ENCODE measurements at places on chromosomes 12 and 14. TPM values are rescaled to one million over a fixed set of nuclear protein-coding genes. Genes with fewer than 3 reads are reported as not detected.

DNA sequence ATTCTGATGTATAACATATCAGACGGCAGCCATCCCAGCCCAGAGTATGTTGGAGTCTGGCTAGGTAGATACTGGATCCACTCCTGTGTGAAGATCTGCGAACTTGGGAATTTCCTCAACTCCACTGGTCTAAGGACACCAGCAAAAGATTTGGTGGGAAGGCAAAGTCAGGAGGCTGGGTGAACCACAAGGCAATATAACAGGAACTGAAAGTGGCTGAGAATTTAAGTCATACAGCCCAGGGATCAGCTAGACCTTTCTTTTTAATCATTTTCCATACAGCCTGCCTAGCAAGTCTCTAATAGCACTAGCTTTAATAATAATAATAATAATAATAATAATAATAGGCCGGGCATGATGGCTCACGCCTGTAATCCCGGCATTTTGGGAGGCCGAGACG, 34.8 kb downstream of the BRAP start:
- H3K4me3 ChIP-seq: no peak overlapping the region
- DNase-seq: no peak
- peaks cover 5% of the 10 kb centered on the region for H3K36me3 ChIP-seq
- H3K27me3 ChIP-seq: no peaks in the 10 kb centered on the region

DNA sequence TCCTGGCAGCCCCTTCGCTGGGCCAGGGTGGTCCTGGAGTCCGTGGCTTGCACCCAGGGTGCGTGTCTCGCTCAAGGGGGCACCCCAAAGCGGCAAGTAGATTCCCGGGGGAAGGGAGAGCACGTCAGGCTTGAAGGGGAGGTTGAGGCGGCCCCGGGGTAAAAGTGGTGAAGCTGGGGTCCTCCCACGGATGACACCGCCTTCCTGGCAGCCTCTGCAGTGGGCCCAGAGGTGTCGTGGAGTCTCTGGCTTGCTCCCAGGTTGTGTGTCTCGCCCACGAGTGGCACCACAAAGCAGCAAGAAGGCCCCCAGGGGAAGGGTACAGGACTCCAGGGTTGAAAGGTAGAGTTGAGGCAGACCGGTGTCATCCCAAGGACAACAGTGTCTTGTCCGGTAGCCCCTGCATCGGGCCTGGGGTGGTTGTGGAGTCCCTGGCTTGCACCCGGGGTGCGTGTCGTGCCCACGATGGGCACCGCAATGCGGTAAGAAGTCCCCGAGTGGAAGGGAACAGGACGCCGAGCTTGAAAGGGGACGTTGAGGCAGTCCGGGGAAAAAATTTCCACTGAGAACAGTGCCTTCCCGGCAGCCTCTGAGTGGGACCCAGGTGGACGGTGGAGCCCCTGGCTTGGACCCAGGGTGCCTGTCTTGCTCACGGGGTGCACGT, 158.0 kb upstream of the ALG10B start:
- no peaks in the 10 kb centered on the region for H3K36me3 ChIP-seq
- DNase-seq: no peak
- no peak overlapping the region for H3K27ac ChIP-seq

The HOXC9 gene
- not detected for total RNA-seq

- no peaks in the 10 kb centered on the region for H3K27me3 ChIP-seq
- no peaks in the 10 kb centered on the region for H3K36me3 ChIP-seq
- no peak overlapping the region for H3K27ac ChIP-seq
- H3K4me3 ChIP-seq: no peak overlapping the region
- DNase-seq: no peak
- H3K4me1 ChIP-seq: no peaks in the 10 kb centered on the region
Measured at GRCh38 chr12:40829738-40830144, 137.5 kb downstream of the CNTN1 start.

DNA sequence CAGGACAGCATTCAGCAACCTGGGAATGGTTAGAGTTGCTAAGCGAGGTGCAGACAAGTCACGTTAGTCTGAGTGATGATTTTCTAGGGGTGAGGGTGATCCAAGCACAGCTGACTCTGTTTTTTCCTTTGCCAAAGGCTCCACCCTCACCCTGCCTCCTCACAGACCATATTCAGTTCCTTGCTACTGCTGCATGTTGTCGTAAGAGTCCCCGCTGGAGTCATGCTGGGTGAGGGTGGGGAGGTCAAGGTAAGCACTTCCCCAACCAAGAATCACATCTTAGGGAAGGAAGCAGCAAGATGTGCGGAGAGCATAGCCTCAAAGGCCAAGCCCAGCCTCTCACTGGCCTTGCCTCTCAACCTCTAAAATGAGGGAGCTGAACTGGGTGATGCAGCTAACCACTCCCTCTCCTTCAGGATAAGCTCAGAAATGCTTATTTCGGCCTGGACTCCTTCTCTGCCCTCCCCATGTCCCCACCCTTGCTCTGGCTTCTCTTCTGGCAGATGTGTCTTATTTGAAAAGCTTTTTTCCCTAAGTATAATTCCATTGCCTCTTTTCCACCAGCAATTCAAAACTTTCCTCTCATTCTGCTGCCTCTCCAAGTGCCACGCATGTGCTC, 66.9 kb upstream of the ACTN1 start:
- DNase-seq: peak; percentile 37
- no peaks in the 10 kb centered on the region for H3K27me3 ChIP-seq
- H3K4me1 ChIP-seq: peaks cover 84% of the 10 kb centered on the region
- H3K27ac ChIP-seq: peak overlapping the region; percentile 78
- no peak overlapping the region for H3K4me3 ChIP-seq

DNA sequence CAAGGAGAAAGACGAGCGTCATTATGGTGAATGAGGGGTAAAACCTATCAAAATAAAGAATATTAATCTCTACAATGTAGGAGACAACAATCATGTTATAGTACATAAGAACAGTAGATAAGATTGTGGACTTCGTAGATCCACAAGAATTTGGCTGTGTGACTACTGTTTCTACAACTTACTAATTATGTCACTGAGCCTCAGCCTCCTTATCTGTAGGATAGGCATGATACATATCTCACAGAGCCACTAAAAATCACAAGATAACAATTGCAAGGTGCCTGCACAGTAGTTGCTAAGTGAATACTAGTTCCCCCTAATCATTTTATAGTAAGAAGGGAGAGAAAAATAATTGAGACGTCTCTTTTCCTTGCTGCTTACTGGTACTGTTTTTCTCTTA, 78.2 kb upstream of the STAC3 start:
- peaks cover 16% of the 10 kb centered on the region for H3K36me3 ChIP-seq
- no peak overlapping the region for H3K4me3 ChIP-seq
- no peak for DNase-seq
- H3K4me1 ChIP-seq: no peaks in the 10 kb centered on the region
- no peaks in the 10 kb centered on the region for H3K27me3 ChIP-seq

DNA sequence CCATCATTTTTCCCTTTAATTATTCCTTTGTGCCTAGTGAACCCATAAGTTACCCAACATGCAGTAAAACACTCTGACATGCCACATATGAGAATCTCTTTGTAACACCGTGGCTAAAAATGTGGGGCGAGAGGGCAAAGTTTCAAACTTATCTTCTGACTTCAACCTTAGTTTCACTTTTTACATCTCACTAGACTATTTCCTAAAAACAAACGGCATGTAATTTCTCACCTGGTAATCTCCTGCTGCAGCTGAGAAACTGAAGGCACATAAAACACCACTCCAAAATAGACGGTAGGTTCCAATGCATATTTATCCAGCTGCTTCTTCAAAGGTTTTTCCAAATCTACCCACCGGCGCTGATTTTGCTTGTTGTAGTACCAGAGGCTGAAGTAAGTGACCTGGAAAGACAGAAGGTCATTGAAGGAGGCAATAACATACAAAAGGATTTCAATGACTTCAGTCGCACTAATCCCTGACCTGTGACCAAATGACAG, 37.9 kb downstream of the PTPN21 start:
- no peaks in the 10 kb centered on the region for H3K27me3 ChIP-seq
- H3K4me1 ChIP-seq: peaks cover 8% of the 10 kb centered on the region
- peak overlapping the region; percentile 31 for H3K27ac ChIP-seq
- peaks cover 46% of the 10 kb centered on the region for H3K36me3 ChIP-seq
- DNase-seq: no peak

The SMOC1 gene
- 0.15 TPM for total RNA-seq

The SIX6 gene
- total RNA-seq: not detected

DNA sequence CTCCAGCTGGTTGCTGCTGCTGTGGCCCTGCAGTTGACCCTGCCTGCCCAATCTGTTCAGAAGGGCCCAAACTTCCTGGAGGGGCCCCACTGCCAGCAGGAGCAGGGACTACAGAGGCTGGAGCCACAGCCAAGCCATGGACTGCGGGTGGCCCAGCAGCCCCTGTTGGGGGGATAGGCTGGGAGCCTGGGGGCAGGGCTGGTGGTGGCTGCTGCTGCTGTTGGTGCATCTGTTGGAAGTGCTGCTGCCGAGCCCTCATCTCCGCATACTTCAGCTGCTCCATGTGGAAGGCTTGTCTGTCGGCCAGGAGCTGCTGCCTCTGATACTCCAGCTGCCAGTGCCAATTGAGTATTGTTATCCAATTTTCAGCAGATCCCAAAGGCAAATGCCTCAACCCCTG, 7.2 kb downstream of the MYL6 start:
- peaks cover 18% of the 10 kb centered on the region for H3K4me1 ChIP-seq
- H3K36me3 ChIP-seq: peaks cover 11% of the 10 kb centered on the region
- no peaks in the 10 kb centered on the region for H3K27me3 ChIP-seq
- H3K4me3 ChIP-seq: no peak overlapping the region
- no peak overlapping the region for H3K27ac ChIP-seq
- no peak for DNase-seq

The RNASE3 gene
- total RNA-seq: not detected

- H3K4me3 ChIP-seq: peak overlapping the region; percentile 89
- H3K36me3 ChIP-seq: no peaks in the 10 kb centered on the region
- DNase-seq: peak; percentile 15
- H3K4me1 ChIP-seq: peaks cover 23% of the 10 kb centered on the region
- peak overlapping the region; percentile 93 for H3K27ac ChIP-seq
- H3K27me3 ChIP-seq: no peaks in the 10 kb centered on the region
Measured at GRCh38 chr12:112381406-112381882, 787 bp downstream of the HECTD4 start.

The KLHL33 gene
- 0.77 TPM for total RNA-seq

The SLC10A1 gene
- total RNA-seq: not detected

GRCh38 chr12:4286228-4286627, 12.7 kb downstream of the CCND2 start:
- H3K36me3 ChIP-seq: no peaks in the 10 kb centered on the region
- peaks cover 53% of the 10 kb centered on the region for H3K4me1 ChIP-seq
- H3K27ac ChIP-seq: no peak overlapping the region
- DNase-seq: no peak
- no peak overlapping the region for H3K4me3 ChIP-seq

The KITLG gene
- 10.9 TPM for total RNA-seq

- H3K4me1 ChIP-seq: peaks cover 5% of the 10 kb centered on the region
- H3K27me3 ChIP-seq: no peaks in the 10 kb centered on the region
- no peak for DNase-seq
Measured at GRCh38 chr12:117528538-117528937, 167.1 kb upstream of the NOS1 start.

GRCh38 chr12:12272869-12273268, 6.0 kb upstream of the LRP6 start:
- no peaks in the 10 kb centered on the region for H3K36me3 ChIP-seq
- DNase-seq: no peak
- peaks cover under 1% of the 10 kb centered on the region for H3K4me1 ChIP-seq
- no peaks in the 10 kb centered on the region for H3K27me3 ChIP-seq
- H3K4me3 ChIP-seq: no peak overlapping the region

The MUCL1 gene
- total RNA-seq: not detected

- H3K36me3 ChIP-seq: no peaks in the 10 kb centered on the region
- no peak overlapping the region for H3K27ac ChIP-seq
- no peaks in the 10 kb centered on the region for H3K27me3 ChIP-seq
- DNase-seq: no peak
Measured at GRCh38 chr14:98579140-98579539, 692.9 kb downstream of the BCL11B start.

DNA sequence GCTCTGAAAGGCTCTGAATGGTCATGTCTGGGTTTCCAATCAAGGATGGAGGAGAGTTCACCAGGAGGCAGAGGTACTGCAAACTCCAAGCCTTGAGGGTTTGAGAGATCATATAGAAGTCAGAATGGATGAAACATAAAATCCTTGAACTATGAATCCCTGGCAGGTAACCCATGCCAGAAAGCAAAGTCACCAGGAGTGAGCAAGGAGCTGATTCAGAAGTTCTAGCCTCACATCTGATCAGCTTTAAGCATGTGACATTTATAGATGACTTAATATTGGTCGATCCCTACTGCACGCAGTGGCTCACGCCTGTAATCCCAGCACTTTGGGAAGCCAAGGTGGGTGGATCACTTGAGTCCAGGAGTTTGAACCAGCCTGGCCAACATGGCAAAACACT, 126.1 kb upstream of the MED13L start:
- no peak overlapping the region for H3K27ac ChIP-seq
- no peak for DNase-seq
- H3K4me3 ChIP-seq: no peak overlapping the region
- H3K27me3 ChIP-seq: no peaks in the 10 kb centered on the region
- no peaks in the 10 kb centered on the region for H3K36me3 ChIP-seq

- peaks cover 89% of the 10 kb centered on the region for H3K27me3 ChIP-seq
- peak overlapping the region; percentile 31 for H3K27ac ChIP-seq
- DNase-seq: no peak
- peak overlapping the region; percentile 64 for H3K4me3 ChIP-seq
- H3K4me1 ChIP-seq: peaks cover 41% of the 10 kb centered on the region
Measured at GRCh38 chr14:90060965-90061684, 669 bp upstream of the KCNK13 start.

DNA sequence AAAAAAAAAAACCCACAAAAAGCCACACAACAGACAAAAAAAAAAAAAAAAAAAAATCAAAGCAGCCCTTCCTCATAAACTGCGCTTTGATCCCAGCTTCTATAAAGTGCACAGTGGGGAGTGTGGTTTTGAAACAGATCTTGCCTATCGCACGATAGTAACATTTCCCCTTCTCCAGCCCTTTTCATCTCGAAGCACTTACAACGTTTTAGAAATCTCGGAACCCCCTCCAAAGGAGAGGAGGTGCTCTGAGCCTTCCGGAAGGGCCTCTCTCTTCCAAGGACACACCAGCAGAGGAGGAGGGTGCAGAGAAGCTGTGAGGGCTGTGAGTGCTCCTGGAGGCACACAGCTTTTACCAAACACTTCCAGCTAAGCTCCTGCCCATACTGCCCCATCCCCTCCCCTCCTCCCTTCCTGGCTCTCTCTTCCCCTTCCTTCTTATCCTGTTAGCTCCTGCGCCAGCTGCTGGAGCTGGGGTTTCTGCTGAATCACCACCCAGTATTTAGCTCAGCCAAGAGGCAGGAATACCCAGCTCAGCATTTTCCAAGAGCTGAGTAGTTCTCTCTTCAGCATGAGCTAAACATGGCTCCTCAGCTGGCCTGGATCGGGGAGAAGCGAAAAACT, 28.4 kb downstream of the SLC7A8 start:
- H3K36me3 ChIP-seq: no peaks in the 10 kb centered on the region
- peak overlapping the region; percentile 92 for H3K27ac ChIP-seq
- no peaks in the 10 kb centered on the region for H3K27me3 ChIP-seq
- H3K4me1 ChIP-seq: peaks cover 44% of the 10 kb centered on the region
- peak overlapping the region; percentile 32 for H3K4me3 ChIP-seq

Measured in heart right ventricle (tissue), 16 donors.